H9 (cell line): ENCODE measurements at places on chromosomes 11 and 22.

- DNase-seq: no peak
These were observed 26.3 kb upstream of the ACR start for GRCh38 chr22:50711446-50712340.

DNA sequence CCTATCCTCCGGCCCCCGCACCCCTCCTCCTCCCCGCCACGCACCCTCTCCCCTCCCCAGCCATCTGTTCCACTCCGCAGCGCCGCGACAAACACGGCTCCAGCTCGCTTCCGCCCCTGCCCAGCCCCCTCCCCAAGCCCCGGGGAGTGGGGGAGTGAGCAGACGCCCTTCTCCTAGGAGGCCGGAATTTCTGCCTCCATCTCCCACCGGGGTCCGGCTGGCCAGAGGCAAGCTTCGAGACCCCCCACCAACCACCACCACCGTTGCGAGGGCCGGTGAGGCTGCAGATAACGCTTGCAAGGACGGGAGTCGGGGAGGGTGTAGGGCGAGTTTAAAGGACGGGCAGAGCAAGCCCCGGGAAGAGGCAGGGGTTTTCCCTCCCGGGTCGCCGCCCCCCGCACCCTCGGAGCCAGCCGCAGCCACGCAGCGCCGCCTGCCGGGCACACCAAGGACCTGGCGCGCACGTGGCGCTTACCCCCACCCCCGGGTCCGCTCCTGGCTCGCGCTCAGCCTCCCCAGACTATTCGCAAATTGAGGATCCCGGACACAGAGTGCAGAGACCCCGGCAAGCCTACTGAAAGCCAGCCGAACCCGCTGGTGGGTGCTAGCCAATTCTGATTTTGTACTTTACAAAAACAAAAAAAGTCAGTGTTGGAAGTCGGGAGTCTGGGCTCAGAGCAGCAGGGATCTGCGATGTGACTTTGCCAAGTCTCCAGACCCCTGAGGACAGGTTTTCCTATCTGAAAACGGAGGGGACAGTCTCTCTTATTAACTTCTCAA, 22.6 kb downstream of the RTN4RL2 start:
- DNase-seq: peak; percentile 81

- DNase-seq: no peak
These were observed 41.1 kb downstream of the MN1 start for GRCh38 chr22:27760474-27760873.

- DNase-seq: no peak
These were observed 279.3 kb upstream of the SYN3 start for GRCh38 chr22:33337524-33337923.

GRCh38 chr11:31997955-31998354, 92.9 kb upstream of the RCN1 start:
- no peak for DNase-seq

- no peak for DNase-seq
These were observed 65.2 kb upstream of the CRYBB3 start for GRCh38 chr22:25134451-25134850.
